ENCODE measurements at places on chromosomes 7 and 10. TPM values are rescaled to one million over a fixed set of nuclear protein-coding genes. Genes with fewer than 3 reads are reported as not detected.

GRCh38 chr7:1856161-1856887 is 186.2 kb downstream of the ELFN1 start:
- DNase-seq, result no peak

- no peak for DNase-seq
Observed at GRCh38 chr7:74627661-74628411, 29.7 kb upstream of the GTF2I start.

DNA sequence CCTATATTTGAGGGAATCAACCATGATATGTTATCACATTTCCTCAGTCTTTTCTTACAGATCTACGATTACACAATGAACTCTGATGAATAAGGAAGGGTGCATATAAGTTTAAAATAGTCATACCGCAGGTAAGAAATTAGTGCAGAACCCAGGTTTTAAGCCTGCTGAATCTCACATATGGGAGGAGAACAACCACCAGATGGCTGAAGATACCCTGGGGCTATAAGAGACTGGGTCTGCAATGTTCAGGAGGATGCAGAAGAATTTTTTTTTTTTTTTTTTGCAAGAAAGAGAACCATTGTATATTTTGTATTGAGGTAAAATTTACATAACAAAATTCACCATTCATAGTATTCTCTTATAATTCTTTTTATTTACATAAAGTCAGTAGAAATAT is 372.3 kb upstream of the MYO3A start:
- DNase-seq, result no peak

The NPFFR1 gene
- not detected for total RNA-seq

The SSC4D gene
- total RNA-seq, result not detected

DNA sequence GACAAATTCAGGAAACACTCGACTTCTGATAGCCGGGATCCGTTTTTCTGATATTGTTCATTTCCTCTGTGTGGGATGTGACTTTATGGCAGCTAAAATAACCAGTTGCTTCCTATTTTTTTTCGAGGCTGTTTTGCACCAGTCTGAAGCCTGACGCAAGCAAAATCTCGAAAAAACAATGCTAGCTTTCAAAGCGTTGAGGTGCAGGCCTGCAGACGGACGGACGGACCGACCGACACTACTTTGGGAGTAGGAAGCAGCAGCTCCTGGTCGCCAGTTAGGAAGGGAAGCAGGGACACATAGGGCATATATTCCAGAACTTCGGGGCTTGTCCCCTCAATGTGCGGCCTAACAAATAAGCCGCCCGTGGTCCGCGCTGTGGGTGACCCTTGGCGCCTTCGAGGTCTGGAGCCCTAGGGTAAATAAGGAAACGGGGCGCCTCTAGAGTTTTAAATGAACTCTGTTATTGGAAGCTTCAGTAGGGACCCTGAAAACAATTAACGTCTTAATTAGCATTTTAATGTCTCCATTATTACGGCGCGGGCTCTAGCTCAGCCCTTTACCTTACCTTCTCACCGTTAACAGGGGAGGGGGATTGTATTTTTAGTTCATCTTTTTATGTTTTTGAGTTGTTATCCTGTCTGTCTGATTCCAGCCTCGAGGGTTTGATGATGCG is 1.3 kb downstream of the HHEX start:
- no peak for DNase-seq

DNA sequence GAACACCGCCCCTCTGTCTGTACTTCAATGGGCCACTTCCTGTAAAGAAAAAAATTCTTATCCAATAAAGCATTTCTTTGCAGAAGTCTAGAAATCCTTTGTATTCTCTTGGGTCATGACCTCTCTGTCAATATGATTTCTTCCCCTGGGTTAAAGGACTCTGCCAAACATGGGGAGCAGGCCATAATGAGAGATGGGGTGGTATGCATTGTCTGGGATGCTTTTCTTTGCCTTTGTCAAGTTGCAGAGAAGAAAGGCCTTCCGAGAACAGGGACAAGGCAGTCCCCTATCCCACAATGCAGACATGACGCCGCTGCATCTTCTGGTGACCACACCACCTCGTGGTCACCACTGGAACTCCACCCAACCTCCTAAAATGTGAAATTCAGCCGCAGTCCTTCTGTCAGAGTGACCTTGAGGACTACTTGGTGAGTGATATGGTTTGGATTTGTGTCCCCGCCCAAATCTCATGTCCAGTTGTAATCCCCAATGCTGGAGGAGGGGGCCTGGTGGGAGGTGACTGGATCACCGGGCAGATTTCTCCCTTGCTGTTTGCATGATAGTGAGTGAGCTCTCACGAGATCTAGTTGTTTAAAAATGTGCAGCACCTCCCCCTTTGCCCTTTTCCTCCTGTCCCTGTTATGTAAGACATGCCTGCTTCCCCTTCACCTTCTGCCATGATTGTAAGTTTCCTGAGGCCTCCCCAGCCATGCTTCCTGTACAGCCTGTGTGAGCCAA is 15.2 kb upstream of the FRMPD2 start:
- peak; percentile 52 for DNase-seq

GRCh38 chr7:129298268-129298893 is 73.6 kb downstream of the AHCYL2 start:
- peak; percentile 63 for DNase-seq

DNA sequence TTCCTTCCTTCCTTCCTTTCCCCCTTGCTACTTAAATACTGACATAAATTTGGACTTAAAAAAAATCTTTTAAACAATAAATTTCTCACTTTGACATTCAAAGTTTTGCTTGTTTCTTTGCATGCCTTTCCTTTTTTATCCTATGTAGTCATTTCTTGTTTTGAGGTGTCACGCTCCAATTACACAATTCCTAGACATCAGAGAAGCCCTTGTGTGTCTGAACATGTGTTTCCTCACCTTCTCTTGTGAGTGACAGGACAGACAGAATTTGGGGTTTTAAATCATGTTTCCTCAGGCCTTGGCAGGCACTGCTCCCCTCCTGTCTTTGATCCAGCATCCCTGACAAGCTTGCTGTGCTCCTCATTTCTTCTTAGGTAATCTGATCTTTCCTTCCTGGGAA is 91.3 kb downstream of the CYTH3 start:
- DNase-seq, result no peak

DNA sequence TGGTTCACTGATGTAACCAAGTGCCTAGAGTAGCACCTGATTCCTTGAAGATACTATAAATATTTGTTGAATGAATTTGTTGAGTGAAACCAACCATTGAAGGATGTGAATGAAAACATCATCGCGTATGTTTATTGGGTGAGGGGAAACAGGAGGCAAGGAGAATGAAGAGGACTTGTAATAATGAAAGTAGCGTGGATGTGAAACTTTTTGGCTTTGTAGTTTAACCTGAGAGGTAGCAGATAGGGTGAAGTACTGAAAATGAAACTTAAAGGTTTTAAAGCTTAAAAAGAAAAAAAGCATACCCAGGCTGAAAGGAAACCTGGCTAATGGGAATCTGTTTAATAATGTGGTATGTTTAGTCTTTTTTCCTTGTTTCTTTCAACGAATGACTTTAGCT is 5.2 kb downstream of the CCNY start:
- peak; percentile 43 for DNase-seq

DNA sequence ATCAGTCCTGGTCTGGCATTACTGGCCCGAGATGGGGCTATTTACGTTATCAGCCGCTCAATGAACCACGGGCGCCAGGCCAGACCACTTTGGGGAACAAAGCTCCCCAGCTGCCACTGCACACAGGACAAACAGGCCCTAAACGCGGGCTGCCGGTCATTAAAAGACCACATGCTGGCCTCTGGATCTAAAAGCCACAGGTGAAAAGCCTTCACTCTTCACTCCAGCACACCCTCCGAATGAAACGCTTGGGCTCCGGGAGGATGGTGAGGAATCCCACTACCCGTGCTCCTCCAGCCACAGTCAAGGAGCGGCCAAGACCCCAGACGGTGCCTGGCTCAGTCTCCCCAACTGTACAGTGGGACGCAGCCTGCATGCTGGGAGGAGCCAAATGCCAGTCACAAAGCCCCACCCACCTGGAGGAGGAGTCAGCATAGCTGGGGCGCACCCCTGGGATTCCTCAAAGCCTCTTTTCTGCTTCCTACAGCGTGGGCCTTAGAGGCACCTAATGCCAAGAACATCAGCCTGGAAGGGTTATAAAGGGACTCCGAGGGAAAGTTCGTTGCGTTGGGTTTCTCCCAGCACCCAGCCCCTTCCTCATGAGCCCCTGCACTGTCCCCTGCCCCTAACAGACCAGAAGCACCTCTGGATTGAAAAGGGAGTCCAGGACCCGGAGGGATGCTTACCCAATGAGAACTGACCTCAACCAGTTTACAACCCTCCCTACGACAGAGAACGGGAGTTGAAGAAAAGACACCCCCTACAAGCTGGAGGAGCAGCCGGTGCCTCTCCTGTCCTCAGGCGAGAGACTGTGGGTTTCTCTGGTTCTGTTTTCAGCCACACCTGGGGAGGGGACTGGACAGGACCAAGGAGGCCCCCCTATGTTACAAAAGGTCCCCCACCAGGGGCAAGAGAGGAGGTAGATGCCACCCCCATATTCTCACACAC is 4.7 kb downstream of the PDGFA start:
- no peak for DNase-seq

Data from OCI-LY7 (cell line).